ENCODE measurements at places on chromosomes 1 and 21. TPM values are rescaled to one million over a fixed set of nuclear protein-coding genes. Genes with fewer than 3 reads are reported as not detected.

OR2T35 gene
- not detected for total RNA-seq

FBXO2 gene
- total RNA-seq: 68.2 TPM

LCE3E gene
- not detected for total RNA-seq

PLD5 gene
- 3.4 TPM for total RNA-seq

CLCNKB gene
- total RNA-seq: 2.5 TPM

P3H1 gene
- total RNA-seq: 78.1 TPM

SYCP1 gene
- 0.34 TPM for total RNA-seq
